Activated B cell treated with CpG ODN at 0.5 μM for 24 hours (primary cell): ENCODE measurements at places on chromosomes 12 and 14. TPM values are rescaled to one million over a fixed set of nuclear protein-coding genes. Genes with fewer than 3 reads are reported as not detected.

DNA sequence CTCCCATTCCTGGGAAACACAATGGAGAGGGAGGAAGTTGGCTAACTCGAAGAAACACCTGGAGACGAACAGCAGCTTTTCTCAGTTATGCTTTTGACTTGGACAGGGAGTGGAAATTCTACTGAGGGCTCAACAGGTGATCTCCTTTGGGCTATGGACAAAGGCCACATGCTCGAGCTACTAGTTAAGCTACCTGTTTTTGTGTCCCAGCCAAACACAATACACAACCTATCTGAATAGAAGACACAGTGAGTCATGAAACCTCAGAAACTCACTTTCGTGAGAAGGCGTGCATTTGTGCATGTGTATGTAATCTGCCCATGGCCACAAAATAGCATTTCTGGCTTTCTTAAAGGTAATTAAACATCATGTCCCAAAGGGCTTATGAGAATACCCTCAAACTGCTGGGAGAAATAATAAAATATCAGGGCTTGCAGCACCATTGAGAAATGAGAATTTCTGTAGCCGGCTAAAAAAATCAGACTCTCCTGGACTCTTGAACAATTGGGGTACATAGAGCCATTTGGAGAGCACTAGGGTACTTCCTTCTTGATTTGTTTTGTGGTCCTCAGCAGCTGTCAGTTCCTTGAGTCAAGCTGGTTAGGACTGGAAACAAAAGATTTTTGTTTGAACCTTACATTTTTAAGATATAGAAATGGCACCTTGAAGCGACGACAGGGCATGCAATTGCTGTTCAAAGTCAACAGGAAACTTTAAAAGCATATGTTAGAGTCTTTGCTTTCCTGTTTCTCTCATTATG, 85.5 kb upstream of the PTHLH start:
- H3K27ac ChIP-seq, result no peak overlapping the region
- peaks cover 2% of the 10 kb centered on the region for H3K27me3 ChIP-seq
- H3K4me3 ChIP-seq, result no peak overlapping the region
- no peaks in the 10 kb centered on the region for H3K4me1 ChIP-seq
- no peak for DNase-seq

- no peak overlapping the region for H3K4me3 ChIP-seq
- H3K4me1 ChIP-seq, result no peaks in the 10 kb centered on the region
- DNase-seq, result no peak
- no peak overlapping the region for H3K27ac ChIP-seq
- H3K36me3 ChIP-seq, result no peaks in the 10 kb centered on the region
These were observed 215.5 kb downstream of the AEBP2 start for GRCh38 chr12:19654650-19655376.

DNA sequence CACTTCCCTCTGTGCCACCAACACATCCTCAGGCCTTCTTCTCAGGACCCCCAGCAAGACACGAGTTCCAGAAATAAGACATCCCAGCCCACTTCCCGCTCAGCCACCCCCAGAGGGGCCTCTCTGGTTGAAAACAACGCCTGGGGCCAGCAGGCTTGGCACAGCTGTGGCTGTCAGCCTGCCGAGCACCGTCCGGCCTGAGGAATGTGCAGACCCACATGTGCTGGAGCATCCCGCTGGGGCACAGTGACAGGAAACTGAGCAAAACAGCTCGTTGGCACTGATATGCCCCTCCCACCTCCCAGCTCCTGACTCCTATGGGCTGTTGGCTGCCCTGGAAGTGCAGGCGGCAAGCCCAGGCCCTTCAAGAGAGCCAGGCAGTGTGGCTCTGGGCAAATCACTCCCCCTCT, 1.4 kb downstream of the SYNE3 start:
- no peak for DNase-seq
- peak overlapping the region; percentile 93 for H3K27ac ChIP-seq
- H3K4me1 ChIP-seq, result peaks cover 82% of the 10 kb centered on the region

DNA sequence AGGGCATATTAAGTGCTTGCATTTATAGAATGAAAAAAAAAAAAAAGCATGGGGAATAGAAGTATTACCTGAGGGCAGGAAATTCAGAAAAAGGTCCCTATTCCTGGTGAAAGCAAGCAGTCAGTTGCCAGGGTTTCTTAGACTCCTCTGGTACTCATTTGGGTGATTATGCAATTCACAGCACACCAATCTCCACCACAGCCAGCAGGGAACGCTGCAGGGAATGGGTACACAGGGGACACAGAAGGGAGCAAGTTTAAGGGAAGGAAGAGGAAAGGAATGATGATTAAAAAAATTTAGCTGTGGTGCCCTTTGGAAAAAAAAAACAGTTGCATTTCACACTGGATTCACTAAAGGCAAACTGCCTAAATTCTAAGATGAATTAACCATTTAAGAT, 14.2 kb downstream of the BLTP3B start:
- H3K4me3 ChIP-seq, result no peak overlapping the region
- H3K4me1 ChIP-seq, result peaks cover 26% of the 10 kb centered on the region
- H3K27ac ChIP-seq, result no peak overlapping the region
- no peaks in the 10 kb centered on the region for H3K27me3 ChIP-seq

- no peak overlapping the region for H3K4me3 ChIP-seq
- H3K27ac ChIP-seq, result no peak overlapping the region
- H3K27me3 ChIP-seq, result peaks cover 14% of the 10 kb centered on the region
- H3K4me1 ChIP-seq, result no peaks in the 10 kb centered on the region
These were observed 56.3 kb downstream of the ASCL1 start for GRCh38 chr12:103013741-103014300.

- H3K27ac ChIP-seq, result no peak overlapping the region
- H3K4me3 ChIP-seq, result no peak overlapping the region
- no peaks in the 10 kb centered on the region for H3K27me3 ChIP-seq
- peaks cover 12% of the 10 kb centered on the region for H3K36me3 ChIP-seq
- DNase-seq, result no peak
These were observed 44.8 kb downstream of the WDR20 start for GRCh38 chr14:102184316-102185035.

DNA sequence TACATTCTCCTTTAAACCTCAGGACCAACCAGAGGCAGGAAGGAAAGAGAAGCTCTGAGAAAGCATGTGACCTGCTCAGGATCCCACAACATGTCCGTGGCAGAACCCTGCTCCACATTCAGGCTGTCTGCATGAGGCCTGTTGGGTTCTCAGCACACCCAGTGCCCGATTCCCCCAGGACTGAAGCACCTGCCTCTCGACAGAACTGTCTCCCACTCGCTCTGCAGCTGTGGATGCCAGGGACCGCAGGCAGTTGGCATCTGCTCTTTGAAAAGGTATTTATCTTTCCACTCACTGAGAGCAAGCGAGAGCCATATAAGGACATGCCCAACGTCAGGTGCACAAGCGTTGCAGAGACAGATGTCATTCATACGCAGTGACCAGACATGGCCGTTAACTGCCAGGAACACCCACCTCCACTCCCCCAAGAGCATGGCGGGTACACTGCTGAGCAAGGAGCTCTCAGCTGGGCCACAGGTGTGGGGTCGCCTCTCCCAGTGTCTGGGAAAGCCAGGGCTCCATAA, 18.9 kb downstream of the PITPNM2 start:
- peak overlapping the region; percentile 11 for H3K4me3 ChIP-seq
- no peak for DNase-seq
- peaks cover 1% of the 10 kb centered on the region for H3K36me3 ChIP-seq
- H3K27me3 ChIP-seq, result no peaks in the 10 kb centered on the region
- H3K27ac ChIP-seq, result peak overlapping the region; percentile 68

GRCh38 chr14:77111021-77111420, 13.0 kb downstream of the CIPC start:
- no peaks in the 10 kb centered on the region for H3K27me3 ChIP-seq
- H3K4me3 ChIP-seq, result no peak overlapping the region
- peaks cover 25% of the 10 kb centered on the region for H3K4me1 ChIP-seq
- DNase-seq, result no peak
- H3K36me3 ChIP-seq, result peaks cover 87% of the 10 kb centered on the region
- no peak overlapping the region for H3K27ac ChIP-seq

DNA sequence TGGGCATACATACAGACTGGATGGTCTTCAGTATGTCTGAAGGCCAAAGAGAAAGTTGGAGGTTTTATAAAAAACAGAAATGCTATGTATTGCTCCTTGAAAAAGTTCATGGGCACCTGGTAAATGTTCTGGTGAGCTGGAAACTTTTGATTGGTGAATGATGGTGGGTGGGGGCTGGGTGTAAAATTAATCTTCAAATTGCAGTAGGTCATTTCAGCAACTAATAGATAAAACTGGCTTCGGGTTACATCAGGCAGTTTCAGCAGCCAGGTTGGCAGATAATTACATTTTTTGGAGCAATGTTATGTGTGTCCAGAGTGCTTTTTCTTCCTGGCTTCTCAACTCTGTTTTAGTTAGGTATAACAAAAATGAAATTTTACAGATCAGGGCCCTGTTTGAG, 35.3 kb downstream of the SDR9C7 start:
- H3K4me3 ChIP-seq, result no peak overlapping the region
- DNase-seq, result no peak
- peaks cover 4% of the 10 kb centered on the region for H3K27me3 ChIP-seq
- no peak overlapping the region for H3K27ac ChIP-seq

DNA sequence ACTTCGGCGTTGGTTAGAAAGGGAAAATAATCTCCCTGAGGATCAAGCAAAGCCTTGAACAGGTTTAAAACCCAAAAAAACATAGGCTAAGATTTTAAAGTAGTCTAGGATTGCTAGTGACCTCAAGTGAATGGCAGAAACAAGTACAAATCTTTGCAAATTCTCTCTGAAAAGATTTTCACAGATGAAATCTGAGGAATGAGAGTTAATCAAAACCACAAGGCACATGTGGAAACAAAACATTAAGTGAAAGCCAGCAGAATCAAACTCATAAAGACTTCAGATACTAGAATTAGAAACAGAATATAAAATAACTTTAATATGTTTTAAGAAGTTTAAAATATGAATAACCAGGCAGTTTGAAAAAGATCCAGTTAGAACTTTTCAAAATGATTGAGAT, 52.2 kb upstream of the CFL2 start:
- H3K4me3 ChIP-seq, result no peak overlapping the region
- no peak overlapping the region for H3K27ac ChIP-seq
- H3K36me3 ChIP-seq, result peaks cover 70% of the 10 kb centered on the region
- no peaks in the 10 kb centered on the region for H3K4me1 ChIP-seq

- H3K4me1 ChIP-seq, result peaks cover 9% of the 10 kb centered on the region
- H3K4me3 ChIP-seq, result no peak overlapping the region
- no peaks in the 10 kb centered on the region for H3K36me3 ChIP-seq
- no peak for DNase-seq
- no peak overlapping the region for H3K27ac ChIP-seq
These were observed 93.6 kb downstream of the SLC24A4 start for GRCh38 chr14:92416544-92416943.

- H3K4me3 ChIP-seq, result peak overlapping the region; percentile 66
- H3K27me3 ChIP-seq, result peaks cover 14% of the 10 kb centered on the region
- no peak for DNase-seq
- H3K4me1 ChIP-seq, result peaks cover 13% of the 10 kb centered on the region
These were observed 1.0 kb downstream of the PPP1R36 start for GRCh38 chr14:64550621-64551333.

DNA sequence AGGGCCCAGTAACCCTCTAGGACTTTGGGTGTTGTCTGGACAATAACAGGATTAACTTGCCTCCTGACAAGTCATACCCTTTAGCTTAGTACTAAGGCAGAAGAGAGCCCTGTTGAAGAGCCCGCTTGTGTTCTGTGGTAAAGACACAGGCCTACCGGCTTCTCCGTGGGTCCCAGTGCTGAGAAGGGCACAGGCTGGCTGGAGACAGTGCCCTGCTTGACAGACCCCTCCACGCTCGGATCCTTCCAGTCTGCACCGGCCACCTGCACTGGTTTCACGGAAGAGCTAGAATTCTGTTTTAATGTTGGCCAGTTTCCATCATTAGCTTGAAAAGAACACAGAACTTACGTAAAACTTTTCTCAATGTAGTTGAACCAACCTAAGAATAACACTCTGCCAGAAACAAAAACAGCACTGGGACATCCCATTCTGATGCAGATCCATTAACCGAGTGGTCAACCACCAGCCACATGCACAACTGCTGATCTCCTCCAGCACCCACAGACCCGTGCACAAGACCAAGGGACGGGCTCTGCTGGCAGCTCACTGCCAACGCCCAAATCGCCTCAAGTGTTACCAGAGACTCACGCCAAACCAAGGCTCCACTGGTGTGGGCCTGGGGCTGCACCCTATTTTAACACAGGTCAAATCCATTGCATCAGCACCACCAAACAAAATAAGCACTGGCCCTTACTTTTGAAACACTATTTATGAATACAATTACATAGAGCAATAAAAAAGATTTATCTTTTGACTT, 27.1 kb downstream of the ZFYVE21 start:
- DNase-seq, result no peak
- H3K4me3 ChIP-seq, result no peak overlapping the region
- no peaks in the 10 kb centered on the region for H3K27me3 ChIP-seq
- no peak overlapping the region for H3K27ac ChIP-seq

GRCh38 chr12:105783983-105784947, 354.5 kb downstream of the NUAK1 start:
- no peaks in the 10 kb centered on the region for H3K36me3 ChIP-seq
- peaks cover 17% of the 10 kb centered on the region for H3K4me1 ChIP-seq
- H3K27me3 ChIP-seq, result peaks cover 4% of the 10 kb centered on the region

GRCh38 chr14:99604766-99605298, 825 bp upstream of the CCDC85C start:
- peak overlapping the region; percentile 88 for H3K4me3 ChIP-seq
- DNase-seq, result peak; percentile 48
- peak overlapping the region; percentile 71 for H3K27ac ChIP-seq
- H3K36me3 ChIP-seq, result no peaks in the 10 kb centered on the region

- H3K36me3 ChIP-seq, result peaks cover 2% of the 10 kb centered on the region
- no peaks in the 10 kb centered on the region for H3K27me3 ChIP-seq
- peak overlapping the region; percentile 91 for H3K4me3 ChIP-seq
- DNase-seq, result no peak
These were observed 3.7 kb downstream of the USP44 start for GRCh38 chr12:95547522-95548055.

GRCh38 chr12:49225576-49226166, 36.8 kb upstream of the TUBA1A start:
- DNase-seq, result no peak
- no peak overlapping the region for H3K27ac ChIP-seq
- no peaks in the 10 kb centered on the region for H3K36me3 ChIP-seq
- H3K4me3 ChIP-seq, result no peak overlapping the region

DNA sequence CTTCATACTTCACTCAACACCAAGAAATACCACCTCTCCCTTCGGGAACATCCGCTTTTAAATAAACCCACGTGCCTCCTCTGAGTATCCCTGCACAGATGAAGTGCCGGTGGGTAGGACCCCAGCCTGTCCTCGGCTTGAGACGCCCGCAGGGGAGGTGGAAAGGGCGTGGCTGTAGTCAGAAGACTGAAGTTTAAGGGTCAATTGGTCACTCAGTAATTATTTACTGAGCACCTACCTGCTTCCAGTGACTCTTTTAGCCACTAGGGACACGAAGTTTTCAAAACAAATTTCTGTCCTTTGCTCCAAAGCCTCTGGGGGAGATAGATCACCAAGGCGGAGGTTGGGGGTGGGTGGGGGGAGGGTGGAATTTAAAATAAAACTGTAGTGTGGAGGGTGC, 309.4 kb downstream of the VRK1 start:
- peaks cover 10% of the 10 kb centered on the region for H3K4me1 ChIP-seq
- no peak for DNase-seq
- H3K27ac ChIP-seq, result no peak overlapping the region

The CAPS2 gene
- 3.1 and 3.8 TPM in 2 replicates for total RNA-seq

The MAGOHB gene
- total RNA-seq, result 25.0 and 28.8 TPM in 2 replicates

The PLD4 gene
- 458 and 473 TPM in 2 replicates for total RNA-seq

The HSPA2 gene
- 3.8 and 5.4 TPM in 2 replicates for total RNA-seq

The YLPM1 gene
- total RNA-seq, result 68.5 and 85.9 TPM in 2 replicates

The LHX5 gene
- not detected in 2 replicates for total RNA-seq

The TMEM132C gene
- total RNA-seq, result not detected in 2 replicates

The TPPP2 gene
- not detected in 2 replicates for total RNA-seq

The IL23A gene
- 5.6 and 7.2 TPM in 2 replicates for total RNA-seq

The PMEL gene
- total RNA-seq, result 0.27 TPM in 1 of 2 replicates, not detected in the other

The KRT82 gene
- total RNA-seq, result not detected in 2 replicates

The HOXC12 gene
- not detected in 2 replicates for total RNA-seq

The ACADS gene
- total RNA-seq, result 9.4 and 11.1 TPM in 2 replicates
